ENCODE measurements at places on chromosomes 13 and 19.

DNA sequence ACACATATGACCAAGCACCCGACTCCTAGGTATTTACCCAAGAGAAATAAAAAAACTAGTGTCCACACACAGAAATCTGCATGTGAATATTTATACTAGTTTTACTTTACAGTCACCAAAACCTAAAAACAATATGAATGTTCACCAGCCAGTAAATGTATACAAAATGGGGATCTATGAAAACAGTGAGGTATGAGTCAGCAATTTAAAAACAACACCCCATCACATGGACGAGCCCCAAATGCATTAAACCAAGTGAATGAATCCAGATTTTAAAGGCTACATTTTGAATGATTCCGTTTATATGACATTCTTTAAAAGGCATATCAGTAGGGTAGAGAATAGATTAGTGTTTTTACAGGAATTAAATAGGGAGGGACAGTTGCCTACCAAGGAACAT, 22.1 kb downstream of the SIGLEC7 start:
- no peaks in the 10 kb centered on the region for H3K36me3 ChIP-seq
- H3K27me3 ChIP-seq: no peaks in the 10 kb centered on the region
- DNase-seq: no peak
- H3K4me3 ChIP-seq: no peak overlapping the region
- H3K4me1 ChIP-seq: peaks cover 4% of the 10 kb centered on the region

DNA sequence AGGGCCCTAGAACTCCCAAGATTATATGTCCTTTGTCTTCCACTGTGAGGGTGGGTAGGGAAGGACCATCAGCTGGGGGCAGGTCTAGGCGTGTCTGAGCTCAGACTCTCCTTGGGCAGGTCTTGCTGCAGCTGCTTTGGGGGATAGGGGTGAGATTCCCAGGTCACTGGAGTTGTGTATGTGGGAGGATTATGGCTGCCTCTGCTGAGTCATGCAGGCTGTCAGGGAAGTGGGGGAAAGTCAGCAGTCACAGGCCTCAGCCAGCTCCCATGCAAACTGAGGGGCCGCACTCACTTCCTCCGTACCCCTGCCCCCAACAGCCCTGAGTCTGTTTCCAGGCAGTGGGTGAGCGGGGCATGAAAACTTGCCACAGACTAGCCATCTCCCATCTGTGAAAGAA, 600.8 kb downstream of the DIAPH3 start:
- H3K4me1 ChIP-seq: no peaks in the 10 kb centered on the region
- no peak for DNase-seq
- H3K36me3 ChIP-seq: no peaks in the 10 kb centered on the region
- no peaks in the 10 kb centered on the region for H3K27me3 ChIP-seq
- no peak overlapping the region for H3K4me3 ChIP-seq

GRCh38 chr19:18193388-18194180, 566 bp downstream of the MPV17L2 start:
- no peaks in the 10 kb centered on the region for H3K27me3 ChIP-seq
- H3K27ac ChIP-seq: peak overlapping the region; percentile 93
- H3K36me3 ChIP-seq: no peaks in the 10 kb centered on the region
- peaks cover 24% of the 10 kb centered on the region for H3K4me1 ChIP-seq
- DNase-seq: no peak
- peak overlapping the region; percentile 89 for H3K4me3 ChIP-seq

DNA sequence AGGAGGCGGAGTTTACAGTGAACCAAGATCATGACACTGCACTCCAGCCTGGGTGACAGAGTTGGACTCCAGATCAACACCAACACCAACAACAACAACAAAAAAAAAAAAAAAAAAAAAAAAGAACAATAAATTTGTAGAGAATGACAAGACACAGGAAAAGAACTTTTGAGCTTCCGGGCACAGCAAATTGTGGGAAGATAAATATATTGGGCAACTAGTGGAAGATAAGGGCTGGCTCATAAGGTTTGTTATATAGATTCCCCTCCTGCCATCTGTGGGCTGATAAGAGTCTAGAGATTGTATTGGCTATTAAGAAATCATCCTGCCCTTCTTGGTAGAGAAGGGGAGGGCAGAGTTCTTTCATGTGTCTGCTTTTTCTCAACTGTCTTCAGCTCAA, 33.1 kb upstream of the CYP2S1 start:
- no peak for DNase-seq
- H3K4me3 ChIP-seq: no peak overlapping the region
- no peaks in the 10 kb centered on the region for H3K4me1 ChIP-seq
- no peaks in the 10 kb centered on the region for H3K36me3 ChIP-seq
- H3K27ac ChIP-seq: no peak overlapping the region

- no peaks in the 10 kb centered on the region for H3K36me3 ChIP-seq
- no peaks in the 10 kb centered on the region for H3K4me1 ChIP-seq
- no peak for DNase-seq
Observed at GRCh38 chr13:45303866-45304265, 37.1 kb downstream of the TPT1 start.

DNA sequence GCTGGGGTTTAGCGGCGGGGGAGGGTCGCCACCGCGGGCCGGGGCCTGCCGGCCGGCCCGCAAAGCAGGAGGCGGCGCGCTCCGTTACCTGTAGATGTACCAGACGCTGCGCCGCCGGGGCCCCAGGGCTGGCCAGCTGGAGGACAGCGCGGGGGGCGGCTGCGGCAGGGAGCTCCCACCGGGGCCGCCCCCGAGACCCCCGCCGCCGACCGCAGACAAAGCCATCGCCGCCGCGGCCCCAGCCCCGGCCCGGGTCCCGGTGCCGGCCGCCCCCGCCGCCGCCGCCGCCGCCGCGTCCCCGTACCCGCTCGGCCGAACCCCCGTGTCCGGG, 24.8 kb downstream of the SHANK1 start:
- H3K27ac ChIP-seq: no peak overlapping the region
- peaks cover 95% of the 10 kb centered on the region for H3K27me3 ChIP-seq
- H3K4me3 ChIP-seq: no peak overlapping the region
- DNase-seq: no peak
- no peaks in the 10 kb centered on the region for H3K36me3 ChIP-seq

GRCh38 chr19:459724-460511, 915 bp downstream of the SHC2 start:
- H3K4me1 ChIP-seq: peaks cover 10% of the 10 kb centered on the region
- H3K36me3 ChIP-seq: no peaks in the 10 kb centered on the region
- H3K27ac ChIP-seq: peak overlapping the region; percentile 88

- H3K36me3 ChIP-seq: no peaks in the 10 kb centered on the region
- H3K4me3 ChIP-seq: no peak overlapping the region
- peak overlapping the region; percentile 52 for H3K27ac ChIP-seq
- H3K27me3 ChIP-seq: no peaks in the 10 kb centered on the region
- DNase-seq: no peak
- peaks cover 65% of the 10 kb centered on the region for H3K4me1 ChIP-seq
Observed at GRCh38 chr19:18762125-18763023, 28.7 kb downstream of the COMP start.

- no peak overlapping the region for H3K4me3 ChIP-seq
- no peak for DNase-seq
- no peak overlapping the region for H3K27ac ChIP-seq
- H3K27me3 ChIP-seq: no peaks in the 10 kb centered on the region
- no peaks in the 10 kb centered on the region for H3K36me3 ChIP-seq
Observed at GRCh38 chr19:31168106-31168625, 181.1 kb downstream of the TSHZ3 start.

GRCh38 chr19:4362831-4363545, 19.6 kb downstream of the MPND start:
- H3K27ac ChIP-seq: peak overlapping the region; percentile 9
- peaks cover 1% of the 10 kb centered on the region for H3K4me1 ChIP-seq
- H3K27me3 ChIP-seq: no peaks in the 10 kb centered on the region
- no peak overlapping the region for H3K4me3 ChIP-seq
- H3K36me3 ChIP-seq: peaks cover 53% of the 10 kb centered on the region
- no peak for DNase-seq

DNA sequence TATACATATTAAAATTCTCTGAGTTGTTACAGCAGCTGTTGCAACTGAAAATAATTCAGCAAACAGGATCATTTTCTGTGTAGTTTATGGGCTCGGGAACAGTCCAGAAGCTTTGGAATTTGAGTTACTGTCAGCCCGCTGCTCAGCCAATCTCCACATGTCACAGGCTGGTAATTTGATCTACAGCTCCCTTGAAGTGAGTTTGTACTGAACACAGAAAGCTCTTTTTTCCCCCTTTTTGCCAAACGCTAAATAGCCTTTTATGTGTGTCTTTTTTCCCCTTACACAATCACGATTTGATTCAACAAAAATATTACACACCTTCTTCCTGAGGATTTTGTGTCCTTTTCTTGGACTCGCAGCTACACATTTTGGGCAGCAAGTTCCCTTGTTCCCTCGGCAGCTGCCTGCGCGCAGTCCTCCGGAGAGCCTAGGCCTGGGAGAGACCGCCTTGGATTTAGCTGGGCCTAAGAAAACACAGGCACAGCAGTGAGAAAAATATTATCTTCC, 371.4 kb downstream of the KCNRG start:
- H3K4me1 ChIP-seq: peaks cover 9% of the 10 kb centered on the region
- H3K36me3 ChIP-seq: no peaks in the 10 kb centered on the region
- no peak overlapping the region for H3K27ac ChIP-seq
- no peak overlapping the region for H3K4me3 ChIP-seq
- no peaks in the 10 kb centered on the region for H3K27me3 ChIP-seq
- no peak for DNase-seq

GRCh38 chr13:74886502-74886901, 595.5 kb downstream of the TBC1D4 start:
- no peak for DNase-seq
- no peaks in the 10 kb centered on the region for H3K36me3 ChIP-seq
- H3K27me3 ChIP-seq: no peaks in the 10 kb centered on the region

- H3K4me3 ChIP-seq: no peak overlapping the region
- no peaks in the 10 kb centered on the region for H3K36me3 ChIP-seq
- DNase-seq: no peak
- no peaks in the 10 kb centered on the region for H3K4me1 ChIP-seq
- no peaks in the 10 kb centered on the region for H3K27me3 ChIP-seq
Observed at GRCh38 chr13:109418111-109418510, 368.3 kb downstream of the IRS2 start.

- DNase-seq: no peak
- peak overlapping the region; percentile 97 for H3K27ac ChIP-seq
- H3K4me3 ChIP-seq: no peak overlapping the region
- peaks cover 92% of the 10 kb centered on the region for H3K4me1 ChIP-seq
Observed at GRCh38 chr19:4376671-4376990, 23.7 kb downstream of the SH3GL1 start.

DNA sequence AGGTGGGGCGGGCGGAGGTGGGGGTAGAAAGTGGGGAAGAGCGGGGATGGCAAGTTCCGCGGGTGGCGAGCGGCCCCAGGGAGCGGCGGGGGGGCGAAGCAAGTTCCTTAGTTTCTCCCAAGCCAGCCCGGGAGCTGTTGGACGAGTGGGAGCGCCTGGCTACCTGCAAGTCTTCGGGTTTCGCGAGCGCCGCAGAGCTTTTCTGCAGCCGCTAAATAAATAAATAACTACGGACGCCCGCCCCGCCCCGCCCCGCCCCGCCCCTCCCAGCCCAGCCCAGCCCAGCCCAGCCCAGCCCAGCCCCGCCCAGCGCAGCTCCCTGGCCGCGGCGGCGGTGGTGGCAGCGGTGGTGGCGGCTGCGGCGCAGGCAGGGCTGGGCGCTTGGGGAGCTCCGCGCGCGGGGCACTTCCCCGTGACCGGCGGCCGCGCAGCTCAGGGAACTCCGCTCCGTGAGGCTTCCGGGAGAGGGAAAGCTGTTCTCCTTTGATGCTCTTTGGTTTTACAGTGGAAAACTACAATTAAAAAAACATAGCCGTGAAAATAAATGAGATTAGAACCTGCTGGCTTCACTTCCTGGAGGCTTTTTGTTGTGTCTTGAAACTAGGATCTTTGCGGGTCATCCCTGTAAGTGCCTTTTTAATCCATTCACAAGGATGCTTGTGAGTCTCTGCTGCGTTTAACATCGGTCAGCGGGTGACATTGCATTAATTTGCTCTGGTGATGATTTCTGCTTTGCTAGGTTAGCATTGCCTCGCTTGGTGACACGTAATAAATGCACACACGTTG, at the start of gene UBE2L5:
TSS of gene UBE2L5 (plus strand) at position 440 of the 786 bp plus-strand sequence. CDS start 5,498 bp downstream, outside the sequence.
- DNase-seq: peak; percentile 37
- no peaks in the 10 kb centered on the region for H3K36me3 ChIP-seq
- H3K4me3 ChIP-seq: peak within 1 kb of the TSS; percentile 60
- no peaks in the 10 kb centered on the region for H3K27me3 ChIP-seq

- H3K4me3 ChIP-seq: peak overlapping the region; percentile 68
- H3K27ac ChIP-seq: peak overlapping the region; percentile 90
- H3K27me3 ChIP-seq: peaks cover 23% of the 10 kb centered on the region
- H3K36me3 ChIP-seq: no peaks in the 10 kb centered on the region
Observed at GRCh38 chr13:94712812-94713560, 641 bp upstream of the SOX21 start.

- no peaks in the 10 kb centered on the region for H3K27me3 ChIP-seq
- no peaks in the 10 kb centered on the region for H3K36me3 ChIP-seq
- no peak for DNase-seq
- H3K27ac ChIP-seq: no peak overlapping the region
Observed at GRCh38 chr13:23560571-23561089, 9.6 kb upstream of the TNFRSF19 start.

DNA sequence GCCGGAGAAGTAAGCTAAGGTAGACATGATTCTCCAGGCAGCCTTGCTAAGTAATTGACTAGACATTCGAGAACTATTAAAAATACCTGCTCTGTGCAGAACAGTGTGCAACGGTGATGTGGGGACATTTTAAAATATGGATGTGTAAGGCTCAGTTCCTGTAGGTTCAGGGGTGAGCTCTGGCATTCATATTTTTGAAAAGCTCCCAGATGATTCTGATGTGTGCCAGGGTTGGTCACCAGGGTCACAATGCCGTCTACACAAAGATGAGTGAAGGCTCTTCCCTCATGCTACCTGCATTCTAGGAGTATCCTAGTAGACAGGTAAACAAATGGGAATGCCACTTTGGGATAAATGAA, 702 bp upstream of the EPSTI1 start:
- H3K27me3 ChIP-seq: no peaks in the 10 kb centered on the region
- DNase-seq: no peak
- no peaks in the 10 kb centered on the region for H3K4me1 ChIP-seq
- peak overlapping the region; percentile 49 for H3K4me3 ChIP-seq
- no peaks in the 10 kb centered on the region for H3K36me3 ChIP-seq

- H3K27ac ChIP-seq: no peak overlapping the region
- H3K4me1 ChIP-seq: peaks cover 16% of the 10 kb centered on the region
- no peak for DNase-seq
- no peak overlapping the region for H3K4me3 ChIP-seq
Observed at GRCh38 chr19:55193481-55193880, 13.4 kb upstream of the SYT5 start.

GRCh38 chr19:42985588-42985987, 40.7 kb downstream of the PSG11 start:
- H3K36me3 ChIP-seq: no peaks in the 10 kb centered on the region
- no peak overlapping the region for H3K27ac ChIP-seq
- H3K4me3 ChIP-seq: no peak overlapping the region
- H3K4me1 ChIP-seq: no peaks in the 10 kb centered on the region

DNA sequence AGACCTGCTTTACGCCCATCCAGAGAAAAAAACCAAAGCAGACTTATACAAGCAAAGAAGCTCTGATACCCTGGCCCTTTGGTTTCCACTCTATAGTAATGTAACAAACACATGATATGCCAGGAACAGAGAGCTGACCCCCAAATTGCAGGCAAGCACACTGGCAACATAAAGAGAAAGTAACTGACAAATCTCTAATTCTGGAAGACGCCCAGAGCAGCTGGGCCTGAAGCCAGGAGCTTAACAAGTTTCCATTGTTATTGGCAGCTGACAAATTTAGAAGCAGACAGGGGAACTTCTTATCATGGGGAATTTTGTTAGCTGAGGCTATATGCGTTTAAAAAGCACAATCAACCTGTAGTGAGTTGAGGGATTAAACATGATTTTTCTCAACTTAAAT, 158.0 kb downstream of the DLEU7 start:
- no peaks in the 10 kb centered on the region for H3K27me3 ChIP-seq
- DNase-seq: no peak
- no peak overlapping the region for H3K27ac ChIP-seq
- H3K36me3 ChIP-seq: no peaks in the 10 kb centered on the region
- H3K4me1 ChIP-seq: peaks cover 7% of the 10 kb centered on the region
- H3K4me3 ChIP-seq: no peak overlapping the region
